NCI-H2227 treated with DMSO at 0.1 percent for 48 hours (cell line): ENCODE measurements at places on chromosomes 2 and 18.
A peak's percentile ranks its signal among the peaks of the same experiment; 100 is the strongest.

GRCh38 chr18:58699551-58699950, 28.3 kb downstream of the MALT1 start:
- DNase-seq = no peak

DNA sequence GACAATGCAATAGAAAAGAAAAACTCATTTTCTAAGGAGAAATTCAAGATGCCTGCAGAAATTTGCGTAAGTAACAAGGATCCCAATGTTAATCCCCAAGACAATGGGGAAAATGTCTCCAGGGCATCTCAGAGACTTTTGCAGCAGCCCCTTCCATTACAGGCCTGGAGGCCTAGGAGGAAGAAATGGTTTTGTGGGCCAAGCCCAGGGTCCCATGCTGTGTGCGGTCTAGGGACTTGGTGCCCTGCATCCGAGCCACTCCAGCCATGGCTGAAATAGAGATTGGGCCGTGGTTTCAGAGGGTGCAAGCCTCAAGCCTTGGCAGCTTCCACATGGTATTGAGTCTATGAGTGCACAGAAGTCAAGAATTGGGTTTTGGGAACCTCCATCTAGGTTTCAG, 103.9 kb upstream of the ACVR1 start:
- DNase-seq = no peak

GRCh38 chr2:45052388-45052928, 43.2 kb upstream of the SIX2 start:
- no peak for DNase-seq

DNA sequence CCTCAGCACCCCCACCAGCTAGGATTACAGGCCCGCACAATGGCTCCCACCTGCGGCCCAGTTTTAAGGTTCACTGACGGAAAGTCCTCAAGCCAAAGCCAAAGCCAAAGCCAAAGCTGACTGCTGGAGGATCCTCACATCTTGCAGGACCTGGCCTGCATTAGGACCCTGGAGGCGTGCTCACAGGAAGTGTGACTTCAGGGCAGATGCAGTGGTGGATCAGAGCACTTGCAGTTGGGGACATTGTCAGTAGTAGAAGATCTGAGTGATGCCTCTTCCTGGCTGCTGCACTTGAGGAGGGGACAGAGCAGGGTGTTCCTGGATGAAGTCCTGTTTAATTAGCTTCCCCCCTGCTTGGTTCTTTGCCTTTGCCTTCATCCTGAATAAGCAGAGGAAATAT, 69.0 kb upstream of the ALPP start:
- no peak for DNase-seq

GRCh38 chr2:121346859-121347258, 61.9 kb upstream of the TFCP2L1 start:
- DNase-seq = no peak

DNA sequence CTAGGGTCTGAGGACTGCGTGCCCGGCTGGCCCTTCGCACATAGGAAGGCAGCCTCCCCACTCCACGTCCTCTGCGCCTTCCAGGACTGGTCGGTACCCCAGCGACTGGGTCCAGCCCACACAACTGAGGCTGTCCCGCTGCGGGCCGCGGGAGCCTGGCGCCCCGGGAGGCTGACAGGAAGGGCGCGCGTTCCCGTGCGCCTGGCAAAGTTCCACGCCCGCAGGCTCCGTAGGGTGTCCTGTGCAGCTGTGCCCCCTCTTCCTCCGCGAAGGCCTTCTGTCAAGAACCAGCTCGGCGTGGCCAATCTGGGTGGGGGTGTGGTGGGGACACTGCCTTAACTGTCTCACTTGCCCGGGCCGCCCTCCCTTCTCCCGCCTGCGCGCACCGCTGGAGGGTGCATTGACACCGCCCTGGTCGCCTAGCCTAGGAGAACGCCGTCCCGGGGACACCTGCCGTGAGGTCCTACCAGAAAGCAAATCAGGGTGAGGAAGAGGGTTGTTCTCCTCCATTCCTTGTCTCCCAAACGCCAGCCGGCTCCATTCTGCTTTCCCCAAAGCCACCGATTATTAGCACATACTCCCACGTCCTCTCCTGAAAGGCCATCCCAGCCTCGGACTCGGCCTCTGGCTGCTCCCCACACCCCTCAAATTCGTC, 618 bp upstream of the LYPD1 start:
- peak; percentile 51 for DNase-seq

- no peak for DNase-seq
Observed at GRCh38 chr18:29629493-29630036, 1413.0 kb downstream of the DSC3 start.

GRCh38 chr18:56112013-56112749, 524.2 kb upstream of the TCF4 start:
- DNase-seq = no peak

DNA sequence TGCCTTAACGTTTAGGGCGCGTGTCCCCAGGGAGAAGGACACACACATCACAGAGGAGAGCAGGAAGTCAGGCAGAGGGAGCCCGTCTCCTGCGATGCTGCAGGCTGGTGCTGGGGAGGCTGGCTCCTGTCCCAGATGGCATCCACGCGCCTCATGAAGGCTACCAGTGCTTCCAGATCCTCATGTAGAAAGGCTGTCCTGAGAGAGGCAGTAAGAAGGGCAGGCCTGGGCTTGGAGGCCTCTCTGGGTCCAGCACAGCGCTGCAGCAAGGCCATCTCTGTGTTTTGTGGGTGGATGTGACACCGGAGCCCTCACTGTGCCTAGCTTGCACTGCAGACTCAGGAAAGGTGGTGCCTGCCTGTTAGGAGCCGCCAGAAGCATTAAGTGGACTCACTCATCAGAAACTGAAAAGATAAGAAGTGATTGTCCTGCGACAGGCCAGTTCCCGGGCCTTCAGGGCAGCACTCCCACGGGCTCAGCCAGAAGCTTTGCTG, 62.7 kb downstream of the FAM168B start:
- DNase-seq = no peak

DNA sequence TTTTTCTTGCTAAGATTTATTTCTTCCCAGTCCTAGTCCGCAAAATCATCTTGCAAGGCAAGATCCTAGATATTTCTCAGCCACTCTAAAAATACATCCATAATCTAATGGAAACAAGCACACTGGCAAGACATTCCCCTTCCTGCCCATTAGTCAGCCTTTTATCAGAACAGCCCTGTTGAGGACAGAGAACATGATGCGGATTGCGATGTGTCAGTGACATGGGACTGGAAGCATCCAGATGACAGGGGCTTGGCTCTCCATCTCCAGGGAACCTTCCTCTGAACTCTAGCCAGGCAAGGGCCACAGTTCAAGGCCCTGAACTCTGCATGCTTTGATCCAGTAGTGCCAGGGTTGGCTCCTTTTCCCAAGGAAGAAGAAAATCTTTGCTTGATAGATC, 70.0 kb downstream of the VSNL1 start:
- DNase-seq = no peak

DNA sequence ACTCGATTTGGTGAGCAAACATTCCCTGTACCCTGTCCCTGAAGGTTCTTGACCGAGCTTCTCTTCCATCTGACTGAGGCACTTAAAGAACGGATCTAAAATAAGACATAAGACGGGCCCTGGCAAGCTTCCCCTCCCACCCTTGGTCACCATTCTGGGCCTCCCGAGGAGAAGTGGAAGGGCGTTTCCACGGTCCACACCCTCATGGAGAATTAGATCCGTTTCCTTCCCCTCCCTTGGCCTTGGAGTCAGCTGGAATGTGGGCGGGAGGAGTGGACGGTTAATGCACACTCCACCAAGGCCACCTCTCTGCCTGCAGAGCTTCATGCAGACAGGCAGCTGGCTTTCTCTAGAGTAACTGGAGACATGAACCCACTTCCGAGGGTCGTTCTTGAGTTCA, 257.3 kb upstream of the APCDD1 start:
- DNase-seq = no peak

GRCh38 chr18:37754141-37754540, 188.5 kb upstream of the CELF4 start:
- DNase-seq = no peak

- no peak for DNase-seq
Observed at GRCh38 chr18:52150050-52150449, 189.9 kb upstream of the DCC start.

DNA sequence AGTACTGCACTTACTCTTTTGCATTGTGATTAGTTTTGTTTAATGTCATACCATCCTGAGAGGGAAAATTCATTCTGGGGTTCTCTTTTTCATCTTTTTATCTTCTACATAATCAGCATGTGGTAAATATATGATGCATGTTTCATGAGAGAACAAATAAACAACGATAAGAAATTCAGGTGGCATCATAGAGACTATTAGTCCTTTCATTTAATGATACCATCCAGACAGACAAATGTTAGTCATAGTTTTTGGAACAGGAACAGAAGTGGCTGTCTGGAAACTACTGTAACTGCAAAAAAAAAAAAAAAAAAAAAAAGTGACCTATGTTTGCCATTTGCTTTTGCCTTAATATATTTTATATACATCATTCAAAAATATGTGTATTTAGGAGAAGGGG, 761.0 kb downstream of the EPHA4 start:
- no peak for DNase-seq

DNA sequence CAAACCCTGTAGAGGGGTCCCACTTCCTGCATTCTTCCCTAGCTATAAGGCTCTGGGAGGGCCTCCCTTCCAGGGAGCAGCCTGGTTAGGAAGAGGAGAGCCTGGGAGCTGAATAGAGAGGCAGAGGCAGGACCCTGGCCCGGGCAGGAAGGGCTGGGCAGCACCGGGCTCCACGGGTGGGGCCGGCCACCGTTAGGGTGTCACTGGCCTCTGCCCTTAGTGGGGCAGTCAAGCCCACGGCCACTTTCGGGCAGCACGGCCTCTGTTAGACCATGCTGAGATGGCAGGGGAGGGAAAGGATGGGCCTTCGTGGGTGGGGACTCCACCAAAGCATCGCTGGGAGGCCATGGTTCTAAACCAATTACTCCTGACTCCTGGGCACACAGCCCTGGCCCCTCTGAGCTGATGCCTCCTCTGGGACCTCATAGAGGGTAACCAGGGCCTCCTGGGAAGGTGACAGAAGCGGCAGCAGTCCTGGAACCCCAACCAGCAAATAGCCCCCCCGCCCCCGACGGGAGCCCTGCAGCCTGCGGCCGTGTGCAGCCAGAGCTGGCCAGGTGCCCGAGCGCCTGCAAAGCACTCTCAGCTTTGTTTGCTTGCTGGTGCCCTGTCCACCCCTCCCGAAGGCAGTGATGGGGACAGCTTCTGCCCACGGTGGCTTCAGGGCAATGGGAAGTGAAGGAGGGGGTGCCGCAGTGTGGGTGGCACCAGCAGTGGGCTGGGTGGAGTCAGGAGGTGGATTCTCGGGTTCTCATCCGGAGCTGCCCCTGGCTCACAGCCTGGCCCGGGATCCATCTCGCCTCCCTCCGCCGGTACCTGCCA, 16.3 kb upstream of the HPCAL1 start:
- DNase-seq = no peak

DNA sequence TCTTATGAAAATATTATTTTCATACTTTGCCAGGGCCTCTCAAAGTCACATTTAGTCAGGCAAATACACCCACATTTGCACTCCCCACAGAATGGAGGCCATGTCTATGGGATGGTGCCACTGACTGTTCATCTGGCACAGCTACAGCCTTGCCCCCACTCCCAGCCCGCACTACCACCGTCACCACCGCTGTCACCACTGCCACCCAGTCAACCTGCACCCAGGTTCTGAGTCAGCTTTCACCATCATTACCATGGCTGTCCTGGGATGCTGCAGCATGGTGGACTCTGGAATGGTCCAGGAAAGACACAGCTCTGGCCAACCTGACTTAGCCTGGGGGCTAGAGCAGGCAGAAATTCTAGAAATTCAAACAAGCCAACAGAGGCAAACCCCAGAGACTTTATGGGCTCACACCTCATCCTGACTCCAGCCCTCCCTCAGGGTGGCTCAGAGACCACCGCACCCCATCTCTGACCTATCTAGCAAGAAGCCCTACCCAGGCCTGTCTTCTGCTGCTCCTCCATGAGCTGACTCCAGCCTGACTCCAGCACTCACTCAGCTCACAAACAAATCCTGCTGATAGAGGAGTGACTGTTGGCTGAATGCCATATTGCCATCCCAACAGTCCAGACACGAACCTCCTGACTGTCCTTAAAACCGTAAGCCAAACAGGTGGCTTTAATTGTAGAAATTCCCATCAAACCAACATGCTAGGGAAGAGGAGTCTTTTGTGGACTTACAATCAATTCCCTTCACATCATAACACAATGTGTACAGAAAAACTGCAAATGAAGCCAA, 28.0 kb downstream of the DNER start:
- no peak for DNase-seq

DNA sequence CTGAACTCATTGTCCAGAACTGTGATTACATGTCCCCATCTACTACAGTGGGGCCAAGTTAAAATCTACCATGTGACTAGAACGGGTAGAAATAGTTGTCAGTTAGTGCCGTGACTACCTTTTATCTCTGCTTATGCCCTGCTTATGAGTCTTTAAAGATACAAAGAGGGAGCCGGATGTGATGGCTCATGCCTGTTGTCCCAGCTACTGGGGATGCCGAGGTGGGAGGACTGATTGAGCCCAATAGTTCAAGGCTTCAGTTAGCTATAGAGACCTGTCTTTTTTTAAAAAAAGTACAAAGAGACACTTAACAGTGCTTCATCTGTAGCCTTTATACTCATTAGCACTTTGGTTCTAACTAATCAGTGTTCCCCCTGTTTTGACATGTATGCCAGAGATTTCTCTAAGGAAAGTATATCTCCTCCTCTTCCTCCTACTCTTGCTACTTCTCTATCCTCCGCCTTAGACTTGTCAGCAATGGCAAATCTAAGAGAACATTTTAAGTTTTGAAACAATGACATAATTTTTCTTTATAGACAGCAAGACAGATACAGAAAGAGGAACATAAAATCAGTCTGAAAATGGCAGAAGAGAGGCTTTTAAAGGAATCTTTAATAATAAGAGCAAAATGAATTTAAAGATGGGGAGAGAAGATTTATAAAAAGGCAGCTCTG, 45.0 kb downstream of the NBEAL1 start:
- DNase-seq = no peak

- DNase-seq = no peak
Observed at GRCh38 chr2:206481056-206481455, 37.7 kb downstream of the ADAM23 start.

DNA sequence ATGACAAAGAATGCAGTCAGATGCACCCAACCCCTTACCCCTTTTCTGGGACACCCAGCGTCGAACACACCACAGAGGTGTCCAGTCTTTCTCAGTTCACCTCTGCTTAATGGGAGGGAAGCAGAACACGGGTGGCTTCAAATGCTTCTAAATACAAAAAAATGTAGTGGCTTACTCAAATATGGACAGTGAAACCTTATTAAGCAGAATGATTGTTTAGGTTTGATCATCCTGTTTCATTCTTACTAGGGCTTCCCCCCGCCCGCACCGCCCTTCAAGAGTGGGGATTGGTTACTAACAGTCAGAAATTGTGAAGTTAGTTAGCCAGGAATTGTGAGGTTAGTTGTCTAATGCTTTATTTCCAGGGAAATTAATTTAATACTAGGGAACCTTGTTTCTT, 21.6 kb downstream of the ATG16L1 start:
- no peak for DNase-seq

- DNase-seq = no peak
Observed at GRCh38 chr2:158783923-158784322, 11.2 kb upstream of the DAPL1 start.

- DNase-seq = no peak
Observed at GRCh38 chr2:170925923-170926322, 3.1 kb upstream of the GORASP2 start.

- no peak for DNase-seq
Observed at GRCh38 chr18:49537232-49537896, 24.5 kb upstream of the LIPG start.
